ENCODE measurements at places on chromosomes 1 and 21. TPM values are rescaled to one million over a fixed set of nuclear protein-coding genes. Genes with fewer than 3 reads are reported as not detected.

The MNDA gene
- not detected for total RNA-seq

The SYT11 gene
- total RNA-seq: 20.3 TPM

The TMCC2 gene
- 0.77 TPM for total RNA-seq

The PIK3CD gene
- total RNA-seq: 4.2 TPM

The OR2L8 gene
- total RNA-seq: not detected

The GNG4 gene
- total RNA-seq: 0.13 TPM

The ZNF648 gene
- not detected for total RNA-seq

The DISP1 gene
- 0.64 TPM for total RNA-seq

The OR2L3 gene
- not detected for total RNA-seq

The DTL gene
- total RNA-seq: 11.4 TPM

The KCNJ15 gene
- 0.51 TPM for total RNA-seq

The LCA5L gene
- 0.38 TPM for total RNA-seq

The PTPN22 gene
- total RNA-seq: 0.26 TPM

The SPATA21 gene
- not detected for total RNA-seq

The CFHR2 gene
- total RNA-seq: not detected

The CYP4A11 gene
- not detected for total RNA-seq

The TRIM67 gene
- not detected for total RNA-seq

The KCNC4 gene
- total RNA-seq: 1.0 TPM

The ANKRD34A gene
- under 0.01 TPM for total RNA-seq

The SLAMF7 gene
- total RNA-seq: not detected

The FMN2 gene
- not detected for total RNA-seq

The ASCL5 gene
- not detected for total RNA-seq

The RXFP4 gene
- total RNA-seq: not detected

The TDRD5 gene
- 0.51 TPM for total RNA-seq

The CELA2A gene
- total RNA-seq: not detected

The PRKAA2 gene
- 1.7 TPM for total RNA-seq

The VPS26C gene
- 68.4 TPM for total RNA-seq

The EYA3 gene
- total RNA-seq: 11.4 TPM

The CELA2B gene
- not detected for total RNA-seq

The LAMB3 gene
- 3.0 TPM for total RNA-seq

The HSD3B1 gene
- not detected for total RNA-seq

The GOLT1A gene
- total RNA-seq: not detected

The PLA2G2C gene
- not detected for total RNA-seq

The TRIM46 gene
- total RNA-seq: 1.8 TPM

The THEM5 gene
- total RNA-seq: not detected

The SHISA4 gene
- total RNA-seq: 6.2 TPM

The EDARADD gene
- total RNA-seq: under 0.01 TPM

The ERG gene
- total RNA-seq: 41.0 TPM

The TMIGD3 gene
- total RNA-seq: not detected

All from dermis microvascular lymphatic vessel endothelial cell (primary cell).